ENCODE measurements at places on chromosomes 1 and 21. TPM values are rescaled to one million over a fixed set of nuclear protein-coding genes. Genes with fewer than 3 reads are reported as not detected.

GRCh38 chr21:28136656-28137255 lies 855.9 kb downstream of the LTN1 start:
- no peak for DNase-seq

- DNase-seq = no peak
Measured at GRCh38 chr21:36757196-36757595, 58.3 kb downstream of the SIM2 start.

- DNase-seq = no peak
Measured at GRCh38 chr1:169595764-169596711, 9.8 kb upstream of the F5 start.

DNA sequence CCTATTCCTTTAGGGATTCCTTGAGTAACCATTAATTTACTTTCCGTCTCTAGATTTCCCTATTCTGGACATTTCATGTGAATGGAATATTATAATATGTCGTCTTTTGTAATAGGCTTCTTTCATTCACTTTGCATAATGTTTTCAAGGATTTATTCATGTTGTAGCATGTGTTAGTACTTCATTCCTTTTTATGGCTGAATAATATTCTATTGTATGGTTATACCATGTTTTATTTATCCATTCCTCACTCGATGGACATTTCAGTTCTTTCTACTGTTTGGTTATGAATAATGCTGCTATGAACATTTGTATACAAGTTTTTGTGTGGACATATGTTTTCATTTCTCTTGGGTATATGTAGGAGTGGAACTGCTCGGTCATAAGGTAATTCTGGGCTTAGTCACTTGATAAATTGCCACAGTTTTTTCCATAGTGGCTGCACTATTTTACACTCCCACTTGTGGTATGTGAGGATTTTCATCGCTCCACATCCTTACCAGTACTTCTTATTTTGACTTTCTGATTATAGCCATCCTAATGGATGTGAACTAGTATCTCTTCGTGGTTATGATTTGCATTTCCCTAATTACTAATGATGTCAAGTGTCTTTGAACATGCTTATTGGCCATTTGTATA lies 17.7 kb downstream of the PPP2R5A start:
- DNase-seq = no peak

Gene LCE2C
- polyA plus RNA-seq = 0.41 TPM

Gene S100A2
- polyA plus RNA-seq = 12,757 TPM

Gene ADGRB2
- polyA plus RNA-seq = 0.96 TPM

Measured in keratinocyte (primary cell).